ENCODE measurements at places on chromosomes 5 and 9. TPM values are rescaled to one million over a fixed set of nuclear protein-coding genes. Genes with fewer than 3 reads are reported as not detected.

SLC38A9 gene
- total RNA-seq, result 45.5 TPM

DNA sequence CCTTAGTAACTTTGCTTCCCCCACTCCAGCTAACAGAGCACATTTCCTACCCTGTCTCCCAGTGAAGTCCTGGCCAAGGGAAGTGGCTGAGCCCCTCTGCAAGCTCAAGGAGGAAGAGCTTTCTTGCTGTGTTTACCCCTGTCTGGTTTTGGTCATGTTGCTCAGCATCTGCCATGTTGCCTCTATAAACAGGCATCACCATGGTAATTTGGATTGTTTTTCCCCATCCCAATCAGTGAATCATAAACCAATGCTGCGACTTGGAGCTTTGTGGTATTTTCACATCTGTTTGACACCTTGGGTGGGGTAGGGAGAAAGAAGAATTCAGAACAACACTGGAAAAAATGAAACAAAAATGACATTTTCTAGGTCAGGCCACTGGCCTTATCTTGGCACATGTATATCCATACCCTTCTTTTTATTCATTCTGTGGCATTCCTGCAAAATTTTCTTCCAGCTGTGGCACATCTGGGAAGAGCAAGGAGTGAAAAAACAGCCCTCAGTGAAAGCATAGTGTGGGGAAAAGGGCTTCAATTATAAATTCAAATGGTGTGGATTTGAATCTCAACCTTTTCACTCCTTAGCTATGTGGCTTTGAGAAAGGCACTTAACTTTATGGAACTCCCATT is 42.5 kb downstream of the SLIT3 start:
- H3K4me3 ChIP-seq, result no peak overlapping the region
- H3K27me3 ChIP-seq, result peaks cover 5% of the 10 kb centered on the region

DMRTA1 gene
- total RNA-seq, result 6.3 TPM

GRCh38 chr5:68381909-68382308 is 166.4 kb downstream of the PIK3R1 start:
- H3K36me3 ChIP-seq, result no peaks in the 10 kb centered on the region
- H3K4me3 ChIP-seq, result no peak overlapping the region
- peaks cover 8% of the 10 kb centered on the region for H3K4me1 ChIP-seq
- H3K27ac ChIP-seq, result no peak overlapping the region
- no peak for DNase-seq

DNA sequence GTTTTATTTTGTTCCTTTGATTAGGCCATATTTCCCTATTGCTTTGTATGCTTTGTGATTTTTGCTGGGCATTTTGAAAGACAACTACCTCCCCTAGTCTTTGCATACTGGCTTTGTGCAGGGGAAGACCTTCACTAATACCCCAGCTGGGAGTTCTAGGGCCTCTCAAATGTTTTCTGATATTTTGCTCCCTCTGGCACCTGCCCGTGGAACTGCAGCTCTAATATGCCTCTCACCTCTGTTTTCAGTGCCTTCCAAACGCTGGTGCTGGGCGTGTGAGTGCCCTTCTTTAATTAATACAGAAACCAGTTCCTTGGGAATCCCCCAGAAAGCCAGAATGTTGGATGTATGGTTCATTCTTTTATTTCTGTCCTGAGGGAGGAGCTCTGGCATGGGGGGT is 204.5 kb downstream of the COMMD10 start:
- no peak overlapping the region for H3K27ac ChIP-seq
- no peak overlapping the region for H3K4me3 ChIP-seq
- peaks cover 3% of the 10 kb centered on the region for H3K4me1 ChIP-seq

C8G gene
- total RNA-seq, result 1.1 TPM

DNA sequence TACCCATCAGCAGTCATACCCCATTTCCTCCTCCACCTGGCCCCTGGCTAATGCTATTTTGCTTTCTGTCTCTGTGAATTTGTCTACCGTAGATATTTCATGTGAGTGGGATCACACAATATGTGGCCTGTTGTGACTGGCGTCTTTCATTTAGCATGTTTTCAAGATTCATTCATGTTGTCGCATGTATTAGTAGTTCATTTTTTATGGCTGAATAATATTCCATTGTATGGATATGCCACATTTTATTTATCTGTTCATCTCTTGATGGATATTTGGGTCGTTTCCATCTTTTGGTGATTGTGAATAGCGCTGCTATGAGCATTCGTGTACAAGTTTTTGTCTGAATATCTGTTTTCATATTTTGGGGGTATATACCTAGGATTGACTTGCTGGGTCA is 33.9 kb downstream of the PSD2 start:
- no peak for DNase-seq
- H3K36me3 ChIP-seq, result no peaks in the 10 kb centered on the region
- H3K27me3 ChIP-seq, result peaks cover 7% of the 10 kb centered on the region
- no peak overlapping the region for H3K27ac ChIP-seq

GRCh38 chr5:167546270-167546669 is 745.2 kb upstream of the WWC1 start:
- no peaks in the 10 kb centered on the region for H3K36me3 ChIP-seq
- H3K4me1 ChIP-seq, result no peaks in the 10 kb centered on the region
- H3K27ac ChIP-seq, result no peak overlapping the region
- H3K27me3 ChIP-seq, result no peaks in the 10 kb centered on the region
- no peak overlapping the region for H3K4me3 ChIP-seq

FOXD4 gene
- total RNA-seq, result 0.49 TPM

DNA sequence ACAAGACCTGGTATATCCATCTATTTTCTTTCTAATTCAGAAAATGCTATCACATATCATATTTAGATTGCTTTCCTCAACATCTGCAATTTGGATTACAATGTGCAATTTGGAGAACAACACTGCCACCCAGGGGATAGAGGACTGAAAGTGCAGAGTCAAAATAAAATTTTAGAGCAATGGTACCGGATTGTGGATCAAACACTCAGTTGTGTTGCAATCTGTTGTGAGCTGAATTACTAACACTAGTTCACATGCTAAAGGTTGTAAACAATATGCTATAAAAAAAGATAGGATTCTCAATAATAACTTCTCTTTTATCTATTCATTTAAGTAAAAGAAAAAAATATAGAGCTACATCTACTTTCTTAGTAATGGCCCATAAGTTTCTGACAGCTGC is 11.9 kb upstream of the SRFBP1 start:
- H3K4me3 ChIP-seq, result no peak overlapping the region
- DNase-seq, result peak; percentile 49
- no peaks in the 10 kb centered on the region for H3K36me3 ChIP-seq
- H3K27ac ChIP-seq, result no peak overlapping the region
- H3K4me1 ChIP-seq, result peaks cover 4% of the 10 kb centered on the region

All from endothelial cell (in vitro differentiated cells).